ENCODE measurements at places on chromosomes 13 and 19.
A peak's percentile ranks its signal among the peaks of the same experiment; 100 is the strongest.

- no peak for DNase-seq
These were observed 1591.3 kb downstream of the EFNB2 start for GRCh38 chr13:104944176-104944575.

DNA sequence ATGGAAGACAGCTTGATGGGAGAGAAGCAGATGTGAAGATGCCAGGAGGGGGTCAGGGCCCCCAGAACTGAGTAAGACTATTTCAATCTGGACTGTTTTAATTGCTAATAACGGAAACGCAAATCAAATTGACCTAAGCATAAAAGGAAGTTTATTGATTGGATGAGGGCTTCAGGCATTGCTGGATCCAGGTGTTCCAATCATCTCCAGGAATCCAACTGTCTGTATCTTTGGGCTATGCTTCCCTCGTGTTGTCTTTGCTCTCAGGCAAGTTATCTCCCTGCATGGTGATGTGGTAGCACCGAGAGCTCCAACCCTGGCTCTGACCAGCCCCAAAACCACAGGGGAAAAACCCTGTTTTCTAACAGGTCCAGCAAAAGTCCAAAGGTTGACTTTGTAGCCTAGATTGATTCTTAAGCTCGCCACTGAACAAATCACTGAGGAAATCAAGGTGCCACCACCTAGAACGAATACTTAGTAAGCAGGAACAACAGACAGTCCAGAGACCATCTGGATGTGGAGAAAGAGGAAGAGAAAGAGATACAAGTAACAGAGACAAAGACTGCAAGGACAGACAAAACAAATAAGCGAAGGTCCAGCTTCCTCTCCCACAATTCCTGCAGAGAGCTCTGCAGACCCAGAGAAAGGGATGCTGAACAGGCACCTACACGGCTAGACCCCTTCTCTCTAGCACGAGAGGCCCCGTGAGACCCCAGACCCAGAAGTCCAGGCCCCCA is 1.2 kb upstream of the C19orf81 start:
- DNase-seq, result no peak

DNA sequence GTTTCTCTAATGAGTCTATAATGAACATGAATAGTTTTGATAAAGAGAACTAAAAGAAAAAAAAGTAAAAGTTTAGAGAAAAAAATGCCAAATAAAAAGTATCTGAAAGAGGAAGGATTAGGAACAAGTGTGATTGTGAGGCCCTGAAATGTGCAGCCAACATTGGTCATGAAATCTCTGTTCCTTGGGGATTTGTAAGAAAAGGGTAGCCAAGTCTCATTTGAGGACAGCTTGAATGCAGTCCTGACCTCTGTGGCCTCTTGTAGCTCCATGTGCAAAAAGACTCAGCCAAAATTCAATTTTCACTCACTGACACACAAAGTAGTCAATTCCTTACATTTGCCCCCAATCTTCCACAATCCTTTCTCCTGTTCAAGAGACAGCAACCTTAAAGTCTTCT is 167.9 kb downstream of the KLF12 start:
- no peak for DNase-seq

- peak; percentile 78 for DNase-seq
These were observed 665 bp downstream of the TUBGCP3 start for GRCh38 chr13:112587212-112587763.

DNA sequence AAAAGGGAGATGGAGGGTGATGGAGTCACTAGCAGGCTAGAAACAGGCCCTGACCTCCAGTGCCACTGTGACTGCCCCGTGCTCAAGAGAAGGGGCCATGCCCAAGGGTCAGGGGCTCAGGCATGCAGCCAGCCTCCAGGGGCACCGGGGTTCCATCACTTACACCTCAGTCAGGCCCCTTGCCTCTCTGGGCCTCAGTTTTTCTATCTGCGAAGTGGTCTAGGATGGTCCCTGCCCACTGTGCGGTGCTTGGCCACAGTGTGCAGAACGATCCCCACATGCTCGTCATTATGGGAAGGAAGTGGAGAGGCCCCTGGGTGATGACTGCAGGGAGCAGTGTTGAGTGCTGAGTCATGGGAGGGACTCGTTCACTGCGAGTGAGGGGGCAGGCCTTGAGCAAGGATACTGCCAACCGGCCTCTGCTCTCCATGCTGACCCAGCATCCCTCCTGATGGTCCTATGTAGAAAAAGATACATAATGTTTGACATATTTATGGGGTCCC is 23.1 kb downstream of the TMED1 start:
- peak; percentile 35 for DNase-seq

GRCh38 chr13:27962982-27963381 is 6.1 kb downstream of the CDX2 start:
- DNase-seq, result no peak

DNA sequence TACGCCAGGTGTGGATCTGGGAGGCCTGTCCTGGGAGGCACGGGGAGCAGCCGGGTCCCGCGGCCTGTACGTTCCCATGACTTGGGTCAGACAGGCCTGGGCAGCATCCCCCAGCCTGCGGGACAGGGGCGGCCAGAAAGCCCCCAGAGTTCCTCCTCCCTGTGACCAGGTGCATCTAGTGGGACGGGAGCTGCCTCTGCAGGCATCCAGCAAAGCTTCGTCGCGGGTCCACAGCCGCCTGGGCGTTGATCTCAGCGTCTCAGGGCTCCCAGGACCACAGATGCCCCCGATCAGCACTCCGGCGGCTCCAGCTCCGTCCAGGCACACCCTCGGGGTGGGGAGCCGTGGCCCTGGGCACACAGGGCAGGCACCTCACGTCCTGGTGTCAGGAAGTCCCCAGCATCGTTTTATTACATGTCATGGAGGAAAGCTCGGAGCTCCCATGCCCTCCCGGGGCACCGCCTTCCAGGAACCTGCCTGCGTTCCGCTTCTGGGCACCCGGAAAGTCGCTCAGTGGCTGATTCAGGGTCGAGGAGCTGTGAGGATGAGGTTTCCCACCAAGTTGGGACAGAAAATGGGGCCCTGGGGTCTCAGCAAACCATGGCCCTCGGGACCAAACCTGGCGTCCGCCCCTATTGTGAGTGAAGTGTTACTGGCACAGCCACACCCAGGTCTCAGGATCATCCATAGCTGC is 1.5 kb upstream of the GZMM start:
- no peak for DNase-seq

DNA sequence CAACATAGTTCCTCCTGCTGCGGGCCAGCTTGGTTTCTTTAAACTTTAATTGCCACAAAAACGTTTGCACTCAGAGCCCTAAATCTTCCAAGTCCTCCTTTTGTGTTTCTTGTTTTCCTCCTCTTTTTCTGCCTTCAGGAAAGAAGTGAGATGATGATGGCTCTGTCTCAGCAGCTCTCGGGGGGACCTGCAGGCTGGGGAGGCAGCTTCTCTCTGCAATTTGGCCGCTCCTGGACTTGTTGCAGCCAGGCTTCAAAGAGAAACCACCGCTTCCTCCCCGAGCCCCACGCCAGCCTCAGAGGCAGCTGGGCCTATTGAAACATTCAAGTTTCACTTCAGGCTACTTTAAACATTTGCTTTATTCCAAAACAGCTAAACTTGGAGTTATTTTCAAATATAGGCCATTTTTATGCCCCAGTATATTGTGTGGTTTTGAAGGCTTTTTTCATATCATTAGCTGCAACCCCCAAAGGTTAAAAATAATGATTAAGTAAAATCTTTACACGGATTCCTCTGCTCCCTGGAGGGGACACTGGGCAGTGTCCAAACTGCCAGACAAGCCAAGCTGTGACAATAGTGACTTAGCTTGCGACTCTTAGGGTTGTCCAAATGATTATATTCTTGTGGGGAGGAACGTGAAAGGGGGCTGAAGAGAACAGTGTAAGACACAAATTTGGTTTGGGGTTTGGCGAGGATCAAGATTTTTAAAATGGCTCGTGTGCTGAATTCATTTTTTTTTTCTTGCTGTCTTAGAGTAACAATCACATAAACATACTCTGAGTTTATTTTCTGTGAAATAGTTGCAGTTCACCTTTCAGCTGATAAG is 330.8 kb downstream of the DLEU7 start:
- peak; percentile 40 for DNase-seq

DNA sequence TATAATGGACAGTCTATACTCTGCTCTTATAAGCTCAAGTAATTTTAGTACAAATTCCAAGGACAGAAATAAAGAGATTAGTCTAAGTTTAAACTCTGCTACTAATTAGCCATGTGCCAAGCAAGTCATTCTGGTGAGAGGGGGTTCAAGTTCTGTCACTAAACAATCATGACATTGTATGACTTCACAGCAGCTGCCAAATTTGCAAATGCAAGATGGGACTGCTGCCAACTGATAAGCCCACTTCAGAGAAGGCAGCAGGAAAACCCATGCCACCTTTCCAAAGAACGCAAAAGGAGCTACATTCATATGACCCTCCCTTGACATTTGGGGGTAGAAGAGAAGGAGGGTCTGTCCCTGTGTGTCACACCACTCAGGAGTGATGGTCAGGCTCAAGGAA is 60.7 kb upstream of the RFXAP start:
- no peak for DNase-seq

DNA sequence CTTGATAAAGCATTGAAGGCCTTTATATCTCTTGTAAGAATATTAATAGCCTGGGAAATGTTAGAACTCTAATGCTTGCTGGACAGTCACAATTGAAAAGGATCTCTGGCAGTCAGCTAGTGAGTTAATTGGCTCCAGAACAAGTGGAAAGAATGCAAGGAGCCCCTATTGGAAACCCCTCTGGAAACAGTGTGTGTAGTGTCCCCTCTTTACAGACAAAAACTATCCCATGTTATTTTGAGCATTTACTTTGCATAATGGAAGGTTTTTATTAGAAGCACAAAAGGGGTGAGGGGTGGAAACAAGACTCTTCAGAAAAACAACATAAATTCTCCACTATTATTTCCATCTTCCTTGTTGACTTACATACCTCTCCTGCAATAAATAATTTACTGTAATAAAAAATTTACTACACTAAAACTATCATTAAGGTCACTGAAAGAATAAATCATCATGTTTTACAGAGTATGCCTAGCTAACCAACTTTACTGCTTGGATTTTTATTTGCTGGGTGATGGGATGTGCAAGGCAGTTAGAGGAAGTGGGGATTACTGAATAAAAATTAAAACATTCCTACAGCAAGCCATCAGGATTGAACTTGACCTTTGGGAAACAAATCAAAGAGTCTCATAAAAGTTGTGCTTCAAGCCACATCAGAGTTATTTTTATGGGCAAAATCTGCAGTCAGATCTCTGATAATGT is 610.4 kb downstream of the TBC1D4 start:
- DNase-seq, result no peak

DNA sequence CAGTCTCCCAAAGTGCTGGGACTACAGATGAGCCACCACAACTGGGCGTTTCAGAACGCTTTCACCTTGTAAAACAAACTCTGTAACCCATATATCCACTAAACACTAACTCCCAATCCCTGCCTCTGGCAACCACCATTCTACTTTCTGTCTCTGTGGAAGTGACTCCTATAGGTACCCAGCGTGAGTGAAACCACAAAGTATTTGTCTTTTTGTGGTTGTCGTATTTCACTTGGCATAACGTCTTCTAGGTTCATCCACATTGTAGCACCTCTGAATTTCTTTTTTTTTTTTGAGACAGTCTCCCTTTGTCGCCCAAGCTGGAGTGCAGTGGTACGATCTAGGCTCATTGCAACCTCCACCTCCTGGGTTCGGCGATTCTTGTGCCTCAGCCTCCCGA is 44.8 kb downstream of the BRD4 start:
- DNase-seq, result no peak

GRCh38 chr19:35644206-35644986 is 2.9 kb downstream of the ETV2 start:
- peak; percentile 97 for DNase-seq

GRCh38 chr13:50195045-50195444 is 179.8 kb downstream of the KCNRG start:
- DNase-seq, result no peak

DNA sequence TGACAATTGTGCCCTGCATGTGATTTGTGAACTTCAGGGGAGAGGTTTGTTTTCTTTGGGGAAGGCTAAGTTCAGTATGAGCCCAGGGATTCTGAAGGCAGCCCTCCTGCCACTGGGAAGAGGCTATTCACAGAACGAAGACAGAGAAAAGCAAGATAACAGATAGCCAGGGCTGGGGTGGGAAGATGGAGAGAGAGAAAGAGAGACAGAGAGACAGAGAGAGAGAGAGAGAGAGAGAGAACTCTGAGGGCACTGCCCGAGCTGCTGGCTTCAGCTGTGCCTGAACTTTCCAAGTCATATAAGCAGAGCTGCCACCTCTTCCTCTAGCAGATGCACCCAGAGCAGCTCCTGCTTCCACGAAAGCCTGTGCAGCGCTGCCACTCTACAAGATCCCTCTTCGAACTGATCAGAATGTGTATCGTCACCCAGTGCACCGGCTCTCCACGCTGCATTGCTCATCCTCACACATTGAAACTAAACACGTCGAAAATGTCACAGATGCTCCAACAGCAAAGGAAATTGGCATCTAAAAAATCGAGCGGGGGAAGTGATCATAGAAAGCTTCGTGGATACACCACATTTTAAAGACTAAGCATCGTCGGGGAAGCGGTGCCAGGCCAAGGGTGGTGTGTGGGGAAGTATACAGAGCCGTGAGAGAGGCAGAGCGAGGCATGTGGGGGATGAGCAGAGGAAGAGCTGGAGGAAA is 81.8 kb upstream of the SIAH3 start:
- no peak for DNase-seq

DNA sequence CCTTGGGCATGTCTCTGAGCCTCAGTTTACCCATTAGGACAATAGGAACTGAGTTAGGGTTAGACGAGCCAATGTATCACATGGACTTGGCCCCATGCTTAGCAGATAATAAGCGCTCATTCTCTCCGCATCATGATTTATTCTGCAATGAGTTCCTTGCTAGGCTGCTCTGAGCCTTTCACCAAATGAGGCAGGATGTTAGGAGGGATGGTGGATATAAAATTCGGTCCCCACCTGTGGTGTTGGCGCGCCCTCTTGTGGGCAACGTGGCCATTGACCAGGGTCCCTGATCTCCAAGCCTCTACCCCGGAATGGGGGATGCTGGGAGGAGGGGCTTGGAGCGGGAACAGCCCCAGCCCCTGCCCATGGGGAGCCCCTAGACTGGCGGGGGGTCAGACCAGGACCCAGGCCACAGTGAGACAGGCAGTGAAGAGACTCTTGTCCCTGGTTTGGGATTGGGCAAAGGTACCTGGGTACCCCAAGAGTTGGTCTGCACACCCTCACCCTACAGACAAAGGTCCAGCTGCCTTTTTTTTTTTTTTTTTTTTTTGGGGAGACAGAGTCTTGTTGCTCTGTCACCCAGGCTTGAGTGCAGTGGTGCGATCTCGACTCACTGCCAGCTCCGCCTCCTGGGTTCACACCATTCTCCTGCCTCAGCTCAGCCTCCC is 43.9 kb downstream of the CERS4 start:
- DNase-seq, result peak; percentile 84

DNA sequence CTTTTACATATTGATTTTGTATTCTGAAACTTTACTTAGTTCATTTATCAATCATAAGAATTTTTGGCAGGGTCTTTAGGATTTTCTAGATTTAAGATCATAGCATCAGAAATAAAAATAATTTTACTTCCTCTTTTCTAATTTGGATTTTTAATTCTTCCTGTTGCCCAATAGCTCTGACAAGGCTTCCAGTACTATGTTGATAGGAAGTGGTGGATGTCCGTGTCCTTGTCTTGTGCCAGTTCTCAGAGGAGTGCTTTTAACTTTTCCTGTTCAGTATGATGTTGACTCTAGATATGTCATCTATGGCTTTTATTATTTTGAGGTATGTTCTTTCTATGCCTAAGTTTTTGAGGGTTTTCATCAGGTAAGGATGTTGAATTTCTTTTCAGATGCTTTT is 7.7 kb upstream of the KIR2DL4 start:
- no peak for DNase-seq
